Colonic mucosa (tissue), 4 donors: ENCODE measurements at places on chromosomes 11 and 22. TPM values are rescaled to one million over a fixed set of nuclear protein-coding genes. Genes with fewer than 3 reads are reported as not detected.

LYVE1 gene
- 29.3 TPM for total RNA-seq

SORL1 gene
- total RNA-seq: 121 TPM

RBM7 gene
- 41.1 TPM for total RNA-seq

SULT4A1 gene
- total RNA-seq: 0.10 TPM

CYB5R3 gene
- total RNA-seq: 105 TPM

BIRC3 gene
- 14.8 TPM for total RNA-seq

PANX3 gene
- not detected for total RNA-seq

OR8K3 gene
- total RNA-seq: not detected

UCP3 gene
- total RNA-seq: 1.5 TPM

CCDC82 gene
- 11.6 TPM for total RNA-seq

RNF141 gene
- 39.3 TPM for total RNA-seq

NLRX1 gene
- total RNA-seq: 16.5 TPM

IFITM10 gene
- 1.1 TPM for total RNA-seq

SLC22A24 gene
- total RNA-seq: not detected

CRYAB gene
- 166 TPM for total RNA-seq

CHRM1 gene
- 1.2 TPM for total RNA-seq

PHOX2A gene
- total RNA-seq: 0.27 TPM
